ENCODE measurements at places on chromosomes 3 and 15.

- no peak for DNase-seq
Measured at GRCh38 chr3:54792584-54792983, 135.3 kb downstream of the LRTM1 start.

DNA sequence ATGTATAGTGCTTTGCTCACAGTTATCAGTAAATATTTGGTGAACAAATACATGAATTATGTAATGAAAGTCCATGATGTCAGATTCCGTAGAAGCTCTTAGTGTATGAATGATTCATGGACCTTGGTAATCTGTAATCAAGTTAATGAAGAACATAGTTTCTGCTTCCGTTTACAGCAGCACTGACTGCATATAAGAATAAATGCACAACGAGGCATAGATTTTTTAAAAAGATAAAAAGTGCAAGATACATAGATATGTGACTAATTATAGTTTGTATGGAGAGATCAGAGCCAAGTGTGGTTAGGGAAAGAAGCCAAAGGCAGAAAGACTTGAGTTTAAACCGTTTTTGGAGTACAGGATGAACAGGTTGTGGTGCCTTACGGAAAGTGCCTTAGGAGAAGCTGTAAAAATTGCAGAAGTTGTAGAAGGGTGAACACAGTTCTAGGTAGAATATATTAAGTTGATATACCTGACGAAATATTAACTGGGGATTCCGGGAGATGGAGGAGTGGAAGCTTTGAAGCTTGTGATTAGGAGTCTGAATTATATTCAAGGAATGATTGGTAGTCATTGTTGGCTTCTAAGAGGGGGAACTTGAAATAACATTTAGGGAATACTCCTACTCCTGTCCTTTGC is 293.1 kb downstream of the NLGN1 start:
- DNase-seq, result no peak

DNA sequence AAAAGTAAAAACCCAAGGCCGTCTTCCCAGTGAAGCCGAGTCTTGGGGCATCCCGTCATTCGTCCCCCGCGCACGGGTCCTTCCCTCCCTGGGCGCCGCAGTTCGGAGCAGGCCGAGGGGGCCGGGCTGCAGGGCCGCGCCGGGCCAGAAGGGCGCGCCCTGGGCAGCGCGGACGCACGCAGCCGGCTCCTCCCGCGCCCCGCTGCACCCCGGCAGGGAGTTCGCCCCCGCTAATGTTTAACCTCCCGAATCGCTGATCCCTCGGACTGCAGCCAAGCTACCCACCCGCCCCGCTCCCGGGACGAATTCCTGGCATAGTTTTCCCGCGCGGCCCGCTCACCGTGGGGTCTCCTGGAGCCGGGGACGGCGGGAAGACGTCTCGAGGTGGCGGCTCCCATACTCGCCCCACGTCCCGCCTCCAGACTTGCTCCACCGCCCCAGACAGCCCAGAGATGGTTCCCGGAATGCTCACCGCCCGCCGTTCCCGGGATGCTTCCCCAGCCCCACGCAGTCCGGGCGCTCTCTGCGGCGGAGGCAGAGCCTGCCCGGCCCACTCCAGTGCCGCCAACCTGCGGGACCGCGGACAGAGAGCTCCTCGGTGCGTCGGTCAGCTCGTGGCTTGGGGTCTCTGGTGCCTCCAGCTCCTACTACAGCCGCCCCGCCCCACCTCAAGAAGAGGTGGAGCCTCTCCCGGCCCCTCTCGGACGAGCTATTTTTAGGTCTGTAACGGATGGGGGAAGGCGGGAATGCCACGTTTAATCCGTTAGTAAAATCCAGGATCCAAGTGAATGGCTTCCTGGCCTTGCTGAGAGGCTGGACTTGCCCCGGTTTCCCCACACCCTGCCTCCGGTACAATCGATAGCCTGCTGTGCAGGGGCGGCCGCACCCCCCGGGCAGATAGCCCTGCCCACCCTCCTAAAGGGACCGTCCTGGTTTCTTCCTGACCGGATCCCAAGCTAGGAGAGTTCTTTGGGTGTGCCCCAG is at the start of gene DZIP1L:
Gene DZIP1L (minus strand): TSS at position 621 of the 984 bp plus-strand sequence. CDS start 11,637 bp downstream, outside the sequence.
- no peak for DNase-seq

DNA sequence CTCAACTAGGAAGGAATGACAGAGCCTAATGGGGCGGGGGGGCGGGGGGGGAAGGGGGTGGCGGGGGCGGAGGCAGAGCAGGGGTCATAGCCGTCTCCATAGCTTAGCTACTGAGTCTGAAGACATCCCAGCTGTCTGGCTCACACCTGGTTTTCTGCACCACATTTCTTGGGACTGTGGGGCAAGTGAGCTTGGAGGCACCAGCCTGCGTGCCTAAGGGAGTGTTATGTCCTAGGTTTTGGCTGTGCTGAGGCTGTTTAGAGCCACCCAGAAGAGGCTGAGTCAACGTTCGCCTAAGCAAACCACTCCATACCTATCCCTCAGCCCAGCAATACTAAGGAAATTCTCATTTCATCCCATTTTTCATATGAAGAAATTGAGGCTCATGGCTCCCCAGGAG is 1.4 kb downstream of the IL17RD start:
- DNase-seq, result no peak

- DNase-seq, result no peak
Measured at GRCh38 chr3:140430494-140430893, 247.4 kb upstream of the TRIM42 start.

- DNase-seq, result no peak
Measured at GRCh38 chr3:3200632-3201212, 21.2 kb upstream of the CRBN start.

GRCh38 chr3:99118381-99118780 is 216.9 kb upstream of the DCBLD2 start:
- DNase-seq, result no peak

DNA sequence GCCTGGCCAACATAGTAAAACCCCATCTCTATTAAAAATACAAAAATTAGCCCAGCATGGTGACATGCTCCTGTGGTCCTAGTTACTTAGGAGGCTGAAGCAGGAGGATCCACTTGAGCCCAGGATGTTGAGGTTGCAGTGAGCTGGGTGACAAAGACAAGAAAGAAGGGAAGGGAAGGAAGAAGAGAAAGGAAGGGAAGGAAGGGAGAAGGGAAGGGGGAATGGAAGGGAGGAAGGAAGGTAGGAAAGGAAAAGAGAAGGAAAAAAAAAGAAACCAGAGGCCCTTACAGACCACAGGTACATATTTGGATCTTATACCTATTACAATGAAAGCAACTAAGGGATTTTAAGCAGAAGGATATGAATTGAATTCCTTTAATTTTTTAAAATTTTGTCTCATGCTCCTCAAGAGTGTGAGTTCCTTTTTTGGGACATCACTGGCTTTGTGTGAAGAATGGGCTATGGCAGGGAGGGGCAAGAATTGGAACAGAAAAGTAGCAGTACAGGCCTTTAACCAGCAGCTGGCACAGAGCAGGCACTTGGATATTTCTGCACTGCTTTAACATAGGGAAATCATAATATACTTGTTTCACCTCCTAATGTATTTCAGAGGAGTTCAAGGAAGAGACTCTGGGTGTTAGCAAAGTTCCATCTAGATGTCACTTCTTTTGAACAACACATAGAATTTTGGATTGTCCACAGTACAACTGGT is 7.9 kb downstream of the RAB27A start:
- no peak for DNase-seq

All from stimulated activated CD8-positive, alpha-beta memory T cell treated with anti-CD3 and anti-CD28 coated beads, Interleukin-12 subunit alpha, Interleukin-12 subunit beta, amount 100 ng/mL, for 4 hours (primary cell).